ENCODE measurements at places on chromosomes 11 and 22.

DNA sequence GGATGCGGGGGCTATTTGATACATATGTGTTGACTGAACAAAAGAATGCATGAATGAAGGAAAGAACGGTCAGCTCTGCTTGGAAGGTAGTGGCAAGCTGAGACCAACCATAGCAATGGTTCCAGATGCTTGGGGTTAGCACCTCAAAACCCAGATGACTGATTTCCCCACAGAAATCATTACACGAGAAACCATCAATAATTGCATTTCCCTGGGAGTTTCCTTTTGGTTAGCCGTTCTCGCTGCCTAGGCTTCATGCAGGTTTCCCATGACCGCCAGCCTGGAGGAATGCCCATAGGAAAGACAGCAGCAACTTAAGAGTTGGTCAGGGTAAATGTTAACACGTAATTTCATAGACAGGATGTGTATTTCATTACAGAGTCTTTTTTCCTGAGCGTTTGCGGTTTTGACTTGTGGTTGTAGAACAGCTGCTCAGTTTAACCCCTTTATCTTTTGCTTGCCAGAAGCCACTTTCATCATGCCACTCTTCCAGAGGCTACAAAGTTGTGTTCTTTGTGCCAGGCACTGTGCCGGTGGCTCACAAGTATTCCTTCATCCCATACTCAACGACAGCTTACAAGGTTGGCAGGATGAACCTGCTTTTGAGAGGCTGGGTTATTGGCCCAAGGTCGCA lies 2.8 kb downstream of the IL17RA start:
- DNase-seq = no peak

- no peak for DNase-seq
Measured at GRCh38 chr11:69880826-69881445, 61.7 kb upstream of the FGF3 start.

DNA sequence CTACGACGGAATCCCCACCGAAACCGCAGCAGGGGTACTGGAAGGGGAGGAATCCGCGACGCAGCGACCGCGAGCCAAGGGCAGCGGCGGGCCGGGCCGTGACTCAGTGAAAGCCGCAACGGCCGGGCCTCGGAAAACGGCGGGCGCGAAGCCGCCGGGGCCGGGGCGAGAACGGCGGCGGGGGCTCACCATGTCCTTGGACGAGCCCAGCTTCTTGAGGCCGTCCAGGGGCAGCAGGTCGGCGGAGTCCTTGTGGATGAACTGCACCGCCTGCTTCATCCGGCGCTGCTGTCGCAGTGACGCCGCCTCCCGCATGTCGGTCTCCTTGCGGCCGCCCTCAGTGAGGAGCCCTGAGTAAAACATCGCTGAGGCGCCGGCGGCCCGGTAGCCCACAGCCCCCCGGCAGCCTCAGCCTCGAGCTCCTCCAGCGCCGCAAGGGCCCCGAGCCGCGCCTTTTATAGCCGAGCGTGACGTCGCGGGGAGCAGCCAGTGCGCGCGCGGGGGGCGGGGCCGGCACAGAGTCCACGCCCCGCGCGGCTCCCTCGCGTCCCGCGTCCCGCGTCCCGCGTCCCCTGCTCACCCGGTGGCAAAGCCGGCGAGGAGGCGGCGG lies at the start of gene NRIP3:
Gene NRIP3 (minus strand): TSS at position 429 of the 610 bp plus-strand sequence. CDS start 66 bp downstream, at position 363.
- no peak for DNase-seq

DNA sequence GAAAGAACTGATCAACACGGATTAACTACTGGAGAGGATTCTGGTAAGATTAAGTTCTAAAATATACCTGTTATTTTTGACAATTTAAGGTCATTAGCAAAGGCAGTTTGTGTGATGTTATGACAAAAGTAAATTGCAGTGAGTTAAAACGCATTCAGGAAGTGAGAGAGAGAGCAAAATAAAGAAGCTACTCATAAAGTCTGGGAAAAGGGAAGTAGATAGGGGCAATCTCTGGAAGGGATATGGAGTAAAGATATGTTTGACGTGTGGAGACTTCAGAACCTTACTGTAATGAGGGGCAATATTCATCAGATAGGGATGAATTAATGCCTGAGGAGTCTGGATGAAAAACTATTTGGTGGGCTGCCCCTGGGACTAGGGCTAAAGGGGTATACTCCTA lies 16.8 kb downstream of the OR56B4 start:
- no peak for DNase-seq

- no peak for DNase-seq
Measured at GRCh38 chr11:79440571-79441460, at the start of gene TENM4. Gene TENM4 (minus strand): TSS chr11:79441030. CDS start chr11:79069944, 371,086 bp downstream.

DNA sequence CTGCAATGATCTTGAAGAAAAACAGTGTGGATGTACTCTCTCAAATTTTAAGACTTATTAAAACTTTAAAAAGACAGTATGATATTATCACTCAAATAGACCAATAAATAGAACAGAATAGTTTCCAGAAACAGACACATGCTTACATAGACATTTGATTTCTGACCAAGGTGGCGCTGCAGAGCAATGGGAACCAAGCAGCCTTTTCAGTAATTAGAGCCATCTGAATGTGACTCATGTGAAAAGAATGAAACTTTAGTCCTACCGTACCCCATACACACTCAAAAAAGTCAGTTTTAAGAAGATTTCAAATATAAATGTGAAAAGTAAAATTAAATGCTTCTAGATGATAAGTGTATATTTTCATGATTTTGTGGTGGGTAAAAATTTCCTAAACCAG lies 74.2 kb upstream of the MS4A8 start:
- peak; percentile 41 for DNase-seq

GRCh38 chr22:26561756-26562417 lies 28.0 kb downstream of the TPST2 start:
- no peak for DNase-seq

DNA sequence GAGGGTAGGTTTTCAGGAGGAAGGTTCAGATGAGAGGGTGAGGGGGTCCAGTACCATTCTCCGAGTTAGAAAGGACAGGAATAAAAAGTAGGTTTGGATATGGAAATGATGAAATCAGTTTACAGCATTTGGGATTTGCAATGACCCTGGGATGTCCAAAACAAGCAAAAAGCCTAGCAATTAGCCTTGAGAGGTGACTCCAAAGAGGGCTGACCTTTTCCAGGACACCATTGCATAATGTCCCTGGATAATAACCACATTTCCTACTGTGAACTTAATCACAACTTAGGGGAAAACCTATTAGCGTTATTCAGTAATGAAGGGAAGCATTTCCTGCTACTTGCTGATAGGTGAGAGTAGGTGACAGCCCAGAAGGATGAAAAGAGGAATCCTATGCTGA lies 101.4 kb upstream of the ARHGAP42 start:
- DNase-seq = no peak

GRCh38 chr11:60783141-60783484 lies 2.0 kb upstream of the MS4A10 start:
- DNase-seq = no peak

GRCh38 chr11:30553521-30554110 lies 32.5 kb downstream of the MPPED2 start:
- DNase-seq = no peak

- peak; percentile 29 for DNase-seq
Measured at GRCh38 chr11:117144477-117145392, 648 bp downstream of the PAFAH1B2 start.

DNA sequence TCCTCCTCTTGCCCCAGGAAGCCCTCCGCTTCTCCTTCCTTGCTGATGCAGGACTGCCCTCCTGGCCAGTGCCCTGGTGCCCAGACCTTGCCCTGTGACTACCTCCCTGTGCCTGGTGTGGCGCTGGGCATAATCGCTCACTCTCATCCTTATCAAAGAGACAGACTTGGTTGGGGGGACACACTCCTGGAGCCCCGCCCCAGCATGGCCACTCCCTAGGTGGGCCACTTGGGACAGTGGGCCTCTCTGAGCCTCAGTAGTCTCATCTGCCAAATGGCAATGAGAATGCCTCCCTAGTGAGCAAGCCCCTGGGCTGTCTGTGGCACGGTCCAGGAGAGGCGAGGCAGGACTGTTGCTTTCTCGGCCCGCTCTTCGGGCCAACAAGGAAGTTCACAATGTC lies 72.7 kb upstream of the TSPAN18 start:
- DNase-seq = no peak

- DNase-seq = no peak
Measured at GRCh38 chr22:43007519-43008102, 7.3 kb downstream of the PACSIN2 start.

GRCh38 chr11:393219-394033 lies 583 bp upstream of the PKP3 start:
- DNase-seq = no peak

DNA sequence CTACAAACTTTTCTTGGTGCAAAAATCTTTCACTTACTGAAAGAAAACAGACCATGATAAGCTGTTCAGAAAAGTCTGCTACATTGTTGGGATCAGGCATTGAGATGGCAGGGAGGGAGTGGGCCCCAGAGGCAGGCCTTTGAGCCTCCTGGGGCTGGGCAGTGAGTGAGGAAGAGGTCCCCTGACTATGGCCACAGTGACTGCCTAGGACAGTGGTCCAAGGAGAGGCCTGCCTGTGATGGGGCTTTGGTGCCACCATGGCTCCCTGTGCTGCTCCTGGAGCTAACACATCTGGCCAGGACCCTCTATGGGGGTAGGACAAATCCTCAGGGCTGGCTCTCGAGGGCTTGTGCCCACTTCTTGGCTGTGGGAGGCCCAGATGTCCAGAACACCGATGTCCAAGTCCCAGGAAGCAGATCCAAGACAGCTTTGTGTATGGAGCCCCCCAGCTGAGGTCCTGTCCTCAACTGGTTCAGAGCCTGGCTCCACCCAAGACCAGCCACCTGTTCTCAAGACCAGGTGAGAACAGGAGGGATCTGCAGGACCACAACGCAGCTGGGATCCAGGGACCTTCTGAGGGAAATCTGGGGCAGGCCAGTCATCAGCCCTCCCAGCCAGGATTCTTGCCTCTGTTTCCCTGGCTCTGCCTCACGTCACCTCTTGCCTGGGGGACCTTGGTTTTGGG lies 36.9 kb downstream of the PPM1F start:
- no peak for DNase-seq

GRCh38 chr11:78210000-78210608 lies 21.4 kb downstream of the USP35 start:
- DNase-seq = no peak

Data from HFF-Myc (cell line).